Stimulated activated CD8-positive, alpha-beta memory T cell treated with anti-CD3 and anti-CD28 coated beads, Interleukin-2, amount 100 ng/mL, for 1 hour (primary cell): ENCODE measurements at places on chromosomes 7 and 10.

DNA sequence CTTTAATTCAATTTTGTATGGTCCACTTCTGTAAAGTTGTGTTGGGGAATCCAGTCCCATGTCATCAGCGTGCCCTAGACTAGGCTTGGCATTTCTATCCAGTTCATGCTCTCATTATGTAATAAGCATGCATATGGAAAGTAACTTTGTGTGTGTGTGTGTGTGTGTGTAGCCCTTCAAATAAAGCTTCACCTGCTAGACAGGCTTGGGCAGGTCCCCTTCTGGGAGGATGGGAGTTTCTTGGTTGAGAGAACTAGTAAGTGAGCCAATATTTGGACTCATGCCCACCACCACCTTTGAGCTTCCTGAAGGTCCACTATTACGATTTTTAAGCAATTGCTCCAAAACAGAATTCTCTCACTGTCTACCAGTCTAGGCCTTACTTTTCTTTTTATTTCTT is 6.9 kb downstream of the BZW2 start:
- DNase-seq = no peak

DNA sequence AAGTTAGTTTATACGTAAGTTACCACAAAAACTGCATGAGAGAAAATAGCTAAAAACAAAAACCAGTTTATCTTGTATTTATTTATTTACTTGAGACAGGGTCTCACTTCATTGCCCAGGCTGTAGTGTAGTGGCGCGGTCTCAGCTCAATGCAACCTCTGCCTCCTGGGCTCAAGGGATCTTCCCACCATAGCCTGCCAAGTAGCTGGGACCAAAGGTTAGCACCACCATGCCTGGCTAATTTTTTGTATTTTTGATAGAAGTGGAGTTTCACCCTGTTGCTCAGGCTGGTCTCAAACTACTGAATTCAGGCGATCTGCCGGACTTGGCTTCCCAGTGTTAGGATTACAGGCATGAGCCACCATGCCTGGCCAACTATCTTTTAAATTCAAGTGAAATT is 277.4 kb downstream of the PLXDC2 start:
- DNase-seq = no peak

DNA sequence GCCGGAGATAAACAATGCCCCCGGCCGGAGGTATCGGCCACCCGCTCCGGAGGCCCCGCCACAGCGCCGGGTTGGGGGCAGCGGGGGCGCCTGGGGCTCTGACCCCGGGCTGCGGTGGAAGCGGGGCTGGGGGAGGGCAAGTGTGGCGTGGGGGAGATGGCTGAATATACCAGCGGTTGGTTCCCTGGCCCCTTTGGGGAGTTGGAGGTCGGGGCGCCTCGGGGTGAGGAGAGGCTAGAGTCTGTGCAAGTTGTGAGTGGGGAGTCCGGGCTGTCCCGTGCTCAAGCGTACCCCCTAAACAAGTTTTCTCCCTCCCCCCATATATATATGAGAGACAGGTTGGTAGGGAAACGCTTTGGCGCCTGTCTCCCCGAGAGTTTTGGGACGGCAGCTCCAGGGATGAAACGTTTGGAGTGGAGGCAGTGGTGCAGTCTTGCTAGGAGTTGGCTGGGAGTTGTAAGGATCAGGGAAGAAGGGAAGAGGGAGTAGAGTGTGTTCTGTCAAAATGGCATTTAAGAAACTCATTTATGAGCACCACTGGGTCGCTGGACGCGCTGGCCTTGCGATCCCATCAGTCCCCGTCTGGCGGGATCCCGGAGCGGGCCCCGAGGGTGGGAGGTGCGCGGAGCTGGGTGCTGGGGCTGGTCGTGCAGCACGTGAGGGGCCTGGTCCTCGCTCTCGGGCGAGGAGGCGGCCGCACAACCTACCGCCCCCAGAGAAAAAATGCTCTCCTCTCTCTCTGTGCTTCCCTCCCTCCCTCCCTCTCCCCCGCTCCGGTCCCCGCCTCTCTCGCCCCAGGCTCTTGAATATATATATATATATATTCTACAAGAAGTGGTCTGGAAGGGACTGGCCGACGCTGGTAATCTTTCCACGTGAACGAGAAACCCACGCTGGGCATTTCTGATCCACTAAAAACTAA is 1.1 kb downstream of the TET1 start:
- no peak for DNase-seq

- DNase-seq = no peak
These were observed 695.6 kb downstream of the PARD3 start for GRCh38 chr10:34119456-34119855.

GRCh38 chr7:13411151-13411550 is 578.3 kb downstream of the ETV1 start:
- DNase-seq = no peak

DNA sequence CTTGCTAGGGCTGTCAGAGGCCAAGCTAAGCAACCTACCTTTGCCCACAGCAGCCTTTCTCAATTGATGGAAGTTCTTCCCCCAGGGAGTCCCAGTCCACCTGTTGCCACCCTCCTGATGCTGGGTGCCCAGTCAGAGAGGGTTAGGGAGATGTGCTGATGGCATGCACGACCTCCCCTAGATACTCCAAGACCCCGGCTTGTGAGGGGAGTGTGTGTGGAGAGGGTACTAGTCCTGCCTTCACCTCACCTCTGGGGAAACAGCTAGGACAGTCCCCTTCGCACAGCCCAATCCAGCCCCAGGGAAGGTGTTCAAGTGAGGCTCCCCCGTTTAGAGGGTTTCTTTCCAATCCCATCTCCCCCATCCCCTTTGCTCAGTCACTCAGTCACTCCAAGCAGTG is 1.3 kb upstream of the UNC5B start:
- DNase-seq = no peak

DNA sequence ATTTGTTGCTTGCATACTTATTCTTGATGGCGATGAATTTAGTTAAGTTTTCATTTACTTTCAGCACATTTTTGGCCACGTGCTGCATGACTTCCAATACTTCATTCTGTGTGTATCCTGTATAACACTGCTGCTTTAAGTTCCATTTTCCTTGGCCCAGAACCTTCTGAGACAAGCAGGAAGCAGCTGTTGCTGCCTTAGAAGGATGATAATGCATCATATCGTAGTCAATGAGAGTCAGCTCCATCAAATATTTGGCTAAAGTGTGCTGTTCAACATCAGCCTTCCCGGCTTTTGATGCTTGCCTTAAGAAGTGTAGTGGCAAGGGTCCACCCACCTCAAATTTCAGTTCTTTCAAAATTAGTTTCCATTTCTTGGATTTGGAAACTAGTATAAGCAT is 59.2 kb upstream of the GLCCI1 start:
- DNase-seq = no peak

DNA sequence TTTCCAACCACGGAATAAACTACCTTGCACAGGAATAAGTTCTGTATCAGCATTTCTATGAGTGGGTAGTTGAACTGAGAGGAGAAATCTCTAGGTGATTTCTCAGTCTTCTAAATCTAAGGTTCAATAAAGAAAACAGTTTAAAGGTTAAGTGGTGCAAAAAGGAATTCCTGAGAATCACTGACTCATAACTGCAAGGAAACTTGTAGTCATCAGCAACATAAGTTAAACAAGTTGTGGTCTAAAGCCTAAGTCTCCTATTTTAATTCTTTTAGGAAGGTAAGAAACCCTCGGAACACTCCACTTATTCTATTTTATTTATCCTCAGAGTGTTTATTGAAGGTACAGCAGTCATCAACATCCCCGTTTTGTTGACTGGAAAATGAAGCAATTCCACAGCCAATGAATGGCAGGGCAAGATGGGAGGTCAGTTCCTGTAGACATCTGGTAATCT is 92.4 kb upstream of the PIK3CG start:
- DNase-seq = no peak
